ENCODE measurements at places on chromosomes 2 and 18. TPM values are rescaled to one million over a fixed set of nuclear protein-coding genes. Genes with fewer than 3 reads are reported as not detected.

The ANKRD30B gene
- not detected for total RNA-seq

The METTL4 gene
- 3.2 TPM for total RNA-seq

The MYO3B gene
- total RNA-seq, result 0.18 TPM

The FRZB gene
- total RNA-seq, result 0.68 TPM

The SLC19A3 gene
- 16.6 TPM for total RNA-seq

The RNF25 gene
- 8.0 TPM for total RNA-seq

The UGT1A4 gene
- 306 TPM for total RNA-seq

The ITGB6 gene
- 0.27 TPM for total RNA-seq

The ELOA2 gene
- total RNA-seq, result not detected

The TUBA3D gene
- total RNA-seq, result not detected

The PMAIP1 gene
- not detected for total RNA-seq

The ZNF892 gene
- total RNA-seq, result 1.8 TPM

The NT5DC4 gene
- not detected for total RNA-seq

The SLC16A14 gene
- total RNA-seq, result 2.1 TPM

The DOK6 gene
- total RNA-seq, result 1.8 TPM

GRCh38 chr2:27033253-27033852, 588 bp downstream of the TMEM214 start:
- no peaks in the 10 kb centered on the region for H3K27me3 ChIP-seq
- H3K4me3 ChIP-seq, result peak overlapping the region; percentile 94
- DNase-seq, result no peak
- H3K27ac ChIP-seq, result peak overlapping the region; percentile 90

- DNase-seq, result no peak
- H3K4me3 ChIP-seq, result no peak overlapping the region
- no peaks in the 10 kb centered on the region for H3K36me3 ChIP-seq
- H3K27me3 ChIP-seq, result no peaks in the 10 kb centered on the region
- H3K4me1 ChIP-seq, result no peaks in the 10 kb centered on the region
Measured at GRCh38 chr2:153657651-153658050, 179.1 kb upstream of the RPRM start.

- H3K27ac ChIP-seq, result peak overlapping the region; percentile 98
- H3K36me3 ChIP-seq, result peaks cover 5% of the 10 kb centered on the region
- no peaks in the 10 kb centered on the region for H3K27me3 ChIP-seq
- DNase-seq, result peak; percentile 83
- peak overlapping the region; percentile 97 for H3K4me3 ChIP-seq
- H3K4me1 ChIP-seq, result no peaks in the 10 kb centered on the region
Measured at GRCh38 chr18:74597034-74597661, 522 bp upstream of the ZNF407 start.

GRCh38 chr2:121969166-121969565, 213.7 kb downstream of the TSN start:
- no peak overlapping the region for H3K27ac ChIP-seq
- no peak overlapping the region for H3K4me3 ChIP-seq
- H3K27me3 ChIP-seq, result no peaks in the 10 kb centered on the region
- no peaks in the 10 kb centered on the region for H3K4me1 ChIP-seq
- H3K36me3 ChIP-seq, result no peaks in the 10 kb centered on the region

- DNase-seq, result no peak
- H3K4me1 ChIP-seq, result no peaks in the 10 kb centered on the region
- H3K36me3 ChIP-seq, result no peaks in the 10 kb centered on the region
- no peak overlapping the region for H3K4me3 ChIP-seq
- H3K27me3 ChIP-seq, result no peaks in the 10 kb centered on the region
- H3K27ac ChIP-seq, result no peak overlapping the region
Measured at GRCh38 chr18:27715751-27716150, 461.2 kb downstream of the CDH2 start.

DNA sequence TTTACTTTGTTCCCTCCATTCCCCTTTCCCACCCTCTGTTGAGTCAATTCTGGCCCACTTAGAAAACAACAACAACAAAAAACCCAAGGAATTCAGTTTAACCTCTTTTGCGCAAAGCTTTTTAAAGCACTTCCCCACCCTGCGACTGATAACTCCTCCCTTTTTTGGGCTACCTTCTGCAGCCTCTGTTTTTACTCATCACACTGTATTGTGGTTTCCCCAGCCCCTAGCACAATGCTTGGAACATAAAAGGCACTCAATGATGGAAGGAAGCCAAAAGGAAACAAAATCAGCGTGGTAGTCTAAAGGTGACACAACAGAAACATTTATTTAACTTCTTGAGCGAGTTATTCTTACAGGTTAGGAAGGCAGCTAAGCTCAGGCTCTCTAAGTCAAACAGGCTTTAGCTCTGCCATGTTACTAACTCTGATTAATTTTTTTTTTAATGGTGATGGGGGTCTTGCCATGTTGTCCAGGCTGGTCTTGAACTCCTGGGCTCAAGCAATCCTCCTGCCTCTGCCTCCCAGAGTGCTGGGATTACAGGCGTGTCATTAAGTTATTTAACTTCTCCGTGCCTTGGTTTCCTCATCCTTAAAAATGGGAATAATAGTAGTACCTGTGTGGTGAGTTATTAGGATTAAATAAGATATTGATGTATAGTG, 1.3 kb downstream of the CEP68 start:
- no peaks in the 10 kb centered on the region for H3K36me3 ChIP-seq
- DNase-seq, result no peak
- H3K4me3 ChIP-seq, result peak overlapping the region; percentile 88
- H3K27me3 ChIP-seq, result no peaks in the 10 kb centered on the region

GRCh38 chr2:71826826-71827523, 320.7 kb downstream of the CYP26B1 start:
- no peak for DNase-seq
- peaks cover 15% of the 10 kb centered on the region for H3K4me1 ChIP-seq
- H3K4me3 ChIP-seq, result no peak overlapping the region

GRCh38 chr2:51866361-51866760, 834.4 kb upstream of the NRXN1 start:
- no peak overlapping the region for H3K27ac ChIP-seq
- no peaks in the 10 kb centered on the region for H3K36me3 ChIP-seq
- H3K4me3 ChIP-seq, result no peak overlapping the region
- H3K27me3 ChIP-seq, result no peaks in the 10 kb centered on the region
- no peak for DNase-seq
- H3K4me1 ChIP-seq, result no peaks in the 10 kb centered on the region

- no peak overlapping the region for H3K4me3 ChIP-seq
- no peaks in the 10 kb centered on the region for H3K36me3 ChIP-seq
- DNase-seq, result no peak
Measured at GRCh38 chr2:224145751-224146355, 106.8 kb upstream of the SERPINE2 start.

GRCh38 chr18:12656605-12656937, 1.3 kb downstream of the SPIRE1 start:
- no peaks in the 10 kb centered on the region for H3K4me1 ChIP-seq
- H3K27ac ChIP-seq, result peak overlapping the region; percentile 67
- peaks cover 11% of the 10 kb centered on the region for H3K27me3 ChIP-seq
- DNase-seq, result no peak
- no peaks in the 10 kb centered on the region for H3K36me3 ChIP-seq

GRCh38 chr2:67066782-67067181, 330.4 kb upstream of the ETAA1 start:
- H3K27ac ChIP-seq, result no peak overlapping the region
- no peaks in the 10 kb centered on the region for H3K27me3 ChIP-seq
- no peak for DNase-seq
- H3K4me3 ChIP-seq, result no peak overlapping the region
- no peaks in the 10 kb centered on the region for H3K4me1 ChIP-seq

GRCh38 chr2:157059036-157059435, 198.5 kb upstream of the GALNT5 start:
- no peak for DNase-seq
- H3K4me3 ChIP-seq, result no peak overlapping the region
- H3K27ac ChIP-seq, result no peak overlapping the region
- no peaks in the 10 kb centered on the region for H3K36me3 ChIP-seq

GRCh38 chr2:85457877-85458316, 39.4 kb downstream of the SH2D6 start:
- H3K36me3 ChIP-seq, result no peaks in the 10 kb centered on the region
- no peaks in the 10 kb centered on the region for H3K4me1 ChIP-seq
- H3K27ac ChIP-seq, result no peak overlapping the region

DNA sequence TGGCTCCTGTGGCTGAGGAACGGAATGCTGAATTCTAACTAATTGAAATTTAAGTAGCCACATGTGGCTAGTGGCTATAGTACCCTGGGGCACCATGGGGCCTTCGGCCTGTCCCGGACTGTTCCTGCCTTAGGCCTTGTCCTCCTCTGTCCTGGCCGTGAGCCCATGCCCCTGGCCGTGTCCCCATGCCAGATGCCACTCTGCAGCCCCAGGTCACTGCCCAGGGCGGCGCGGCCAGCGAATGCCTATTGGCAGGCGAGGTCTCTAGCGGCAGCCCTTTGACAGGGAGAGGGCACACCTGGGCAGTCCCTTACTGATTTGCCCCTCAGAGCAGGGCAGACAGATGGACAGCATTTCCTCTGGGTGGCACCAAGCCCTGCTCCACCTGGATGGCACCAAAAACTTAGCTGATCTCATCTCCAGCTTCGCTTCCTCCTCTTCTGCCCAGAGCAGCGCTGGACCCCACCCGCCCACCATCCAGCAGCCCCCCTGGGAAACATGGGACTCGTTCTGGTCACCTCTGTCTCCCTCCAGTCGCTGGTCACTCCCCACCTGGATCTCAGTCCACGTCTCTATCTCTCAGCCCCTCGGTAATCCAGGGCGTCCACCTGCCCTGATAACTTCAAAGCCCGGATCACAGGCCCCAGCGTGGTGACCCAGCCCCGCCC, 1.1 kb upstream of the DGKD start:
- DNase-seq, result peak; percentile 98
- no peaks in the 10 kb centered on the region for H3K27me3 ChIP-seq
- H3K27ac ChIP-seq, result peak overlapping the region; percentile 53
- H3K4me1 ChIP-seq, result peaks cover 30% of the 10 kb centered on the region
- peak overlapping the region; percentile 12 for H3K4me3 ChIP-seq

- H3K27ac ChIP-seq, result no peak overlapping the region
- H3K4me3 ChIP-seq, result no peak overlapping the region
- DNase-seq, result no peak
- H3K27me3 ChIP-seq, result no peaks in the 10 kb centered on the region
Measured at GRCh38 chr2:239467956-239468490, 67.2 kb upstream of the HDAC4 start.

DNA sequence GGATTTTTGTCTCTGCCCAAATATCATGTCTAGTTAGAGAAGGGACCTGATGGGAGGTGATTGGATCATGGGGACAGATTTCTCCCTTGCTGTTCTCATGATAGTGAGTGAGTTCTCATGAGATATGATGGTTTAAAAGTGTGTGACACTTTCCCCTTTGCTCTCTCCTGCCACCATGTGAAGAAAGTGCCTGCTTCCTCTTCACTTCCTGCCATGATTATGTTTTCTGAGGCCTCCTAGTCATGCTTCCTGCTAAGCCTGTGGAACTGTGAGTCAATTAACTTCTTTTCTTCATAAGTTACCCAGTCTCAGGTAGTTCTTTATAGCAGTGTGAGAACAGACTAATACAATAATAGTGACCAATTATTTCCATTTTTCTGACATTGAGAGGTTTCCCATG, 167.3 kb upstream of the CYRIA start:
- no peak overlapping the region for H3K27ac ChIP-seq
- H3K4me1 ChIP-seq, result peaks cover 5% of the 10 kb centered on the region
- no peak for DNase-seq
- H3K4me3 ChIP-seq, result no peak overlapping the region
- H3K27me3 ChIP-seq, result no peaks in the 10 kb centered on the region
- no peaks in the 10 kb centered on the region for H3K36me3 ChIP-seq

DNA sequence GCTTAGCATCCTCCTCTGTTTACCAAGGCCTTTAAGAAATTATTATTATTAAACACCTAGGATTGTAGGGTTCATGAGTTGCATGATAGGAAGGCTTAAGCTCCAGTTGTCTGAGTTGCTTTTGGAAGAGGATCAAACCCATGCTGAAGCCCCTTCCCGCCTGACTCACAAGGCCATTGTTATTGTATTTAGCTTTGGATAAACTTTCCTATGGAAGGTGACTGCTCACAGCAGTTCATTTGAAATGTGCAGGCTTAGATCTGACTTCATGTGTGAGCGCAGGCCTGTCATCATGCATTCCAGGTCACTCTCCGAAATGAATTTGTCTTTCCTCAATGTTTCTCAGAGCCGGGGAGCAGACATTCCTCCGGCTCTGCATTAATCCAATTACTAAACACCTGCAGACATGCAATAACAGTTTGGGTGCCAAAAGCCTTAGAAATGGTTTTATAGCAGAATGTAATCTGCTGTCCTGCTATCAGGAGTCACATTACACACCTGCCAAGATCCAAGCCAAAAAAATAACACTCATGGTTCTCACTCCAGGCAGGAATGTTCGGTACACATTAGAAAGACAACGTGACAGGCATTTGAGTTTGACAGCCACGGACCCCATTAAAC, 119.9 kb downstream of the OSR1 start:
- no peak overlapping the region for H3K4me3 ChIP-seq
- no peak overlapping the region for H3K27ac ChIP-seq
- H3K4me1 ChIP-seq, result peaks cover 7% of the 10 kb centered on the region
- H3K27me3 ChIP-seq, result no peaks in the 10 kb centered on the region
- H3K36me3 ChIP-seq, result no peaks in the 10 kb centered on the region
- no peak for DNase-seq

DNA sequence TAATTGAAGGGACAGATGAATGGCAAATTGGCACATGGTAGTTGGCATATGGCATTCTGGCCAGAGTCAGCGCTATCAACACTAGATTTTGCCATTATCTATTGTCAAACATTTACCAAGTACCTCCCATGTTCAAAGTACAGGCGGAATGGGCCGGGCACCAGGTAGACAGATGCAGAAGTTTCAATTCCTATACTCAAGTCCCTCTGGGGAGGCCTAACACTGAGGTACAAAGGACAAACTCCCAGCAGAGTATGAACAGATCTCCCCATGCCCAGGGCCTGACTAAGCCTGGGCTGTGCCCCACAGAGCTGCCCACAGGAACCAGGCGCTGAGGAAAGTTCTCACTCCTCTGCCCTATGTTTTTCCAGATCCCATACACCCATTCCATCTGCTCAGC, 257.5 kb upstream of the KLHL29 start:
- DNase-seq, result peak; percentile 65
- no peak overlapping the region for H3K4me3 ChIP-seq
- H3K36me3 ChIP-seq, result no peaks in the 10 kb centered on the region
- peak overlapping the region; percentile 28 for H3K27ac ChIP-seq

- no peak overlapping the region for H3K27ac ChIP-seq
- H3K36me3 ChIP-seq, result no peaks in the 10 kb centered on the region
- H3K4me3 ChIP-seq, result no peak overlapping the region
Measured at GRCh38 chr2:145822892-145823534, 1303.1 kb upstream of the ZEB2 start.

GRCh38 chr2:238685327-238685709, 162.6 kb upstream of the TWIST2 start:
- no peaks in the 10 kb centered on the region for H3K27me3 ChIP-seq
- no peaks in the 10 kb centered on the region for H3K4me1 ChIP-seq
- H3K36me3 ChIP-seq, result no peaks in the 10 kb centered on the region
- no peak for DNase-seq
- no peak overlapping the region for H3K27ac ChIP-seq
- no peak overlapping the region for H3K4me3 ChIP-seq

DNA sequence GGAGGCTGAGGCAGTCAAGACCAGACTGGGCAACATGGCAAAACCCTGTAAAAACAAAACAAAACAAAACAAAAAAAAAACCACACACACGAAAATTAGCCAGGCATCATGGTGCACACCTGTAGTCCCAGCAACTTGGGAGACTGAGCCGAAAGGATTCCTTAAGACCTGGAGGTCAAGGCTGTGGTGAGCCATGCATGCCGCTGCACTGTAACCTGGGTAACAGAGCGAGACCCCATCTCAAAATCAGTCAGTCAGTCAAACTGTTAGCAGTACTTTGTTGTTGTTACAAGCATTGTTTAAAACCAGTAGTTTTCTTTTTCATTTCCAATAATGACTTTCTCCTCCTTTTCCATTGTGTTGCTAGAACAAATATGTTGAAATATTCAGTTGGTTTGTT, 21.7 kb downstream of the EPB41L5 start:
- H3K4me3 ChIP-seq, result no peak overlapping the region
- H3K36me3 ChIP-seq, result no peaks in the 10 kb centered on the region
- no peak overlapping the region for H3K27ac ChIP-seq
- peaks cover 11% of the 10 kb centered on the region for H3K4me1 ChIP-seq
- DNase-seq, result no peak

Measured in right lobe of liver (tissue), 6 donors.